ENCODE measurements at places on chromosomes 12 and 14. TPM values are rescaled to one million over a fixed set of nuclear protein-coding genes. Genes with fewer than 3 reads are reported as not detected.

IQSEC3 gene
- total RNA-seq, result 0.28 TPM

TMEM229B gene
- total RNA-seq, result 0.80 TPM

OR6C2 gene
- 0.12 TPM for total RNA-seq

SLCO1B1 gene
- total RNA-seq, result 0.08 TPM

BEGAIN gene
- 0.68 TPM for total RNA-seq

HOXC9 gene
- total RNA-seq, result 1.2 TPM

TMEM179 gene
- not detected for total RNA-seq

AMN1 gene
- 4.1 TPM for total RNA-seq

RPGRIP1 gene
- not detected for total RNA-seq

SDR9C7 gene
- total RNA-seq, result 26.0 TPM

OR4K2 gene
- total RNA-seq, result not detected

TPH2 gene
- total RNA-seq, result not detected

MUCL1 gene
- not detected for total RNA-seq

ADAM20 gene
- total RNA-seq, result 0.80 TPM

CLEC2D gene
- total RNA-seq, result 3.7 TPM

CHPT1 gene
- 8.0 TPM for total RNA-seq

GPD1 gene
- 0.56 TPM for total RNA-seq

OTOGL gene
- total RNA-seq, result 0.04 TPM

CLEC6A gene
- not detected for total RNA-seq

EPS8 gene
- 7.7 TPM for total RNA-seq

POLR3B gene
- 9.4 TPM for total RNA-seq

TBC1D30 gene
- 0.72 TPM for total RNA-seq

DACT1 gene
- 0.32 TPM for total RNA-seq

SMAGP gene
- 96.2 TPM for total RNA-seq

PTPRB gene
- total RNA-seq, result 5.1 TPM

HOXC6 gene
- total RNA-seq, result 1.6 TPM

TMEM116 gene
- 3.6 TPM for total RNA-seq

USP44 gene
- total RNA-seq, result not detected

RFC5 gene
- 16.2 TPM for total RNA-seq

PLEKHA5 gene
- total RNA-seq, result 32.7 TPM

HAL gene
- 0.28 TPM for total RNA-seq

ARHGEF25 gene
- 1.5 TPM for total RNA-seq

NFE2 gene
- total RNA-seq, result not detected

APOF gene
- not detected for total RNA-seq

ALG10B gene
- 6.0 TPM for total RNA-seq

Data from esophagus mucosa (tissue), 1 donor.